ENCODE measurements at places on chromosomes 2 and 18.

DNA sequence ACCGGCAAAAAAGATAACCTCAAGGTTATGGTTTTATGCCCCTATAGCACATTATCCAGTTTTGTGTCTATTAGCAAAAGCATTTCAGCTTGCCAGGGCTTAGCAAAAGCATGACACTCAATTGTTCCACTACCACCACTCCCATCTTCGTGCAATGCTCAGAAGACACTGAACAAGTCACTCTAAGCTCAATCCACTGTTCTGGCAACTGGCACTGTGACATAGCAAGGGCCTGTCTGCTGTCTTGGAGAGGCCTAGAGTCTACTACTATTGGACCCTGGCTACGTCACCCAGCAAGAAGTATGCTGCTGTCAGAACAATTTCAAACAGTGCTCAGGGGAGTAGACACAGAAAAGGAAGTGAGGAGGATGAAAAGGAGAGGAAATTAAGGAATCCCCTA is 103.5 kb upstream of the PPP1CB start:
- no peak for DNase-seq

DNA sequence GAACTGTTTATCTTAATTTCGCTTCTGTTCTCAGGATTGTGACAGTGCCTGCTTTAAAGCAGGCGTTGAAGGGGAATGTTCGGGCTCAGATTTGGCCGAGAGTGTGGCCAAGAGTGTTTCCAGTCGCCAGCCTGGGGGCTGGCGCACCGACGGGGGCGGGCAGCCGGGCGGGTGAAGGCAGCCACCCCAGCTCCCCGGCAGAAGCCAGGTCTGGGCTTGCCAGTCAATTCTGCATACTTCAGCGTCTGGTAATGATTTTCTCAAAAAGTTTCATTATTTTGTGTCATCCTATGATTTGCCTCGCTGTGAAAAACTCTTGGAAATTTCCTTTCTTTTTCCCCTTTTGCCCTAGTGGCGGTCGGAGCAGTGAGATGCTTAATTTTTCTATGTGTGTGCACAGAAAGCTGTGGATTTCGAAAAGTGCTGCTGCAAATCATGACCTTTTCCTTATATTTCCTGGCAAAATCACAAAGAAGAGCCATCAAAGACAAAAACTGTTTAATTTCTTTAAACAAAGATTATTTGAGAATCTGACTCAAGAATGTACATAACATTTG is 856 bp downstream of the FAM228A start:
- DNase-seq = no peak

GRCh38 chr2:174839662-174840061 is 75.4 kb upstream of the CHRNA1 start:
- no peak for DNase-seq

DNA sequence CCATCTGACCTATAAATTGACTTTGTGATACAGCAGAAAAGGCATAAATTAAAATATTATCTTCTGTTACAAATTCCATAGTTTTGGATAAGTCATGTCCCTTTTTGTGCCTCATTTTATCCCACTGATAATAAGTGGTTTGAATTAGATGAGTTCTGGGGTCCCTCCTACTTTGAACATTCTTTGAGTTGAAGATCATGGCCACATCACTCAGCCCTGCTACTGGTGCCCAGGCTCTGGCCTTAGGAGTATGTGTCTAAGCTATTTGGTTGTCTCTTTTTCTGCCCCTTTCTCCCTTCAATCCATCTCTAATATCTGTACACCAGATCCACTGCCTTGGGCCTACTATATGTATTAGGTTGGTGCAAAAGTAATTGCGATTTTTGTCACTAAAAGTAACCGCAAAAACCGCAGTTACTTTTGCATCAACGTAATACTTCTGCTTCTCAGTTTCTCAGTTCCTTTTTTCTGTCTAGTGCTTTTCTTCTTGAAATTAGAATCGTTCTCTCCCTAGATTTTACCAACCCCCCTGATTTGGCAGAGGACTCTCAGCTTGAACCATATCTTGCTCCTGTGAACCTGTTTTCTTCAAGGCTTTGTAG is 362.5 kb upstream of the TNP1 start:
- no peak for DNase-seq

- no peak for DNase-seq
Measured at GRCh38 chr18:63819786-63820185, 44.6 kb downstream of the SERPINB7 start.

DNA sequence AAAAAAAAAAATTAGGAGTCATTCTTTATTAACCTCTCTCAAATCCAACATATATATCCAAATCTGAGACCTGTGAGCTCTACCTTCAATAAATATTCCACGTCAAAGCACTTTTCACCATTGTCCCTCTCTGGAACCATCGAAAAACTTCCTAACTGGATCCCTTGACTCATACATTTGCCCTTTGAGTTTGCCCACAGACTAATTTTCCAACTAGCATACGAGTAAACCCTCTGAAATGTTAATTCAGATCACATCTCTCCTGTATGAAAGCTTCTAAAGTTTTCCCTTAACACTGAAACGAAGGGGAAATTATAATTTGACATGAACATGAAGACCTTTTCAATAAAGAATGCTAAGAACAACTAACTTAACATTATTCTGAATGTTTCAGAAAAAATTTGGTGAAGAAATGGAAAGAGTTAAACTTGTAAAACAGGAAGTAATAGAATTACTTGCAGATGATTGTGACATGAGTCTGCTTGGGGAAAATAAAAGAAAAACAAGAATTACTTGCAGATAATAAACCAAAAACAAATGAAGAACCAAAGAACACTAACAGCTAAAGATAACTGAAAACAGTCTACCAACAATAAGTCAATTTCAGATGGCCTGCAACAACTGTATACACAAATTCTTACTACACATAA is 110.6 kb downstream of the C2orf74 start:
- no peak for DNase-seq

GRCh38 chr18:49142216-49142615 is 191.5 kb upstream of the SMAD7 start:
- DNase-seq = no peak

DNA sequence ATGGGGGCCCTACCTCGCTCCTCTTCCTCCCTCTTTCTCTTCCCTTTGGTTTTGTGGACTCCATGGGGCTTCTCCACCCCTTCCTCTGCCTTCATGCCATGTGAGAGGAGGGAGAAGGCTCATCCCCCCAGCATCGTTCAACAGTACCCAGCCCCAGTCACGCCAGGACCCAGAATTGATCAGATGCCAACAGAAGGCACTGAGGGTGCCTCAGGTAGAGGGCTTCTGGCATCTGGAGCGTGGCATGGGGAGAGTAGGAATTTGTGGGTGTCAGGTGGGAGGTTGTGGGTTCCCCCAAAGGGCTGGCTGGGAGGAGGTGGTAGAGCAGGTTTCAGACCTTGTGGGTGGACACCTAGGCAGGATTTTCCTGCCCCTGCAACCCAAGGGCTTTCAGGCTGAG is 122.0 kb downstream of the TWIST2 start:
- no peak for DNase-seq

All from Right ventricle myocardium inferior (tissue), 1 donor.